ENCODE measurements at places on chromosomes 6 and 20.
A peak's percentile ranks its signal among the peaks of the same experiment; 100 is the strongest.

- peak; percentile 90 for DNase-seq
Measured at GRCh38 chr6:32118782-32119628, 9.0 kb downstream of the ATF6B start.

DNA sequence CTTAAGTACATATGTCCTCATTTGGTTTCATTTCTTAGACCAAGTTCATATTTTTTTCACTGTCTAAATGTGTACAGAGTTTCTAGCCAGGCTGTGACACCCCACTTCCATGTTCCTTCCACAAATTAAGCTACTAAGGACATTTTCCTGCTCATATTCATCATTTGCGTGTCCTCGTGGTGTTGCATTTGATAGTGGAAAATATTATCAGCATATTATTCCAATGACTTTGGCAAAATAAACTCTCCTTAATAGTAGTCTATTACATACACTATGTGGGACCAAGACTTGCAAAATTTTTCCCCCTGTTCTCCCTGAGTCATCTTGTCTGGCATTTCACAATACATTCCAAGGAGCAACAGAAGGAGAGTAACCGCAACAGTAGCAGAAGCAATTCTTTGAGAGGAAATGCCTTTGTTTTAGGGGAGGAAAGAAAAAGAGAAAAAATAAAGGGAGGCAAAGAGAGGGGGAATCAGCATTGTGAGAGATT is 599.2 kb downstream of the COL12A1 start:
- DNase-seq, result no peak

- no peak for DNase-seq
Measured at GRCh38 chr6:91487696-91488392, 901.0 kb upstream of the MAP3K7 start.

DNA sequence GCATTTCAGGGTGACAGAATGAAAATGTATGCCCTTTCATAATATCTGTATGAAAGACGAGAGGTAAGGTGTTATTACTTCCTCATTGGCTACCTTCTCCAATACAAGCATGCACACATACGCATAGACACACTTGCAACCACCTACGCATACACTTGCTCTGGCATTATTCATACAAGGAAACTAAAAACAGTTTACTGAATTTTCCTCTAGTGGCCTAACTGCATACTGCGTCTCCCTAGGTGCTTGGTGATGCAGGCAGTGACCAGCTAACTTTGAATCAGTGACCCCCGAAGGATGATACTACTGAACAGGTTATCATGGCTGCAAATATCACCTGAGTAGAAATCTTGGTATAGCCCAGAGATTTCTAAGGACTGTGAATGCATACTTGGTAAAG is 593.1 kb downstream of the PKHD1 start:
- DNase-seq, result no peak

DNA sequence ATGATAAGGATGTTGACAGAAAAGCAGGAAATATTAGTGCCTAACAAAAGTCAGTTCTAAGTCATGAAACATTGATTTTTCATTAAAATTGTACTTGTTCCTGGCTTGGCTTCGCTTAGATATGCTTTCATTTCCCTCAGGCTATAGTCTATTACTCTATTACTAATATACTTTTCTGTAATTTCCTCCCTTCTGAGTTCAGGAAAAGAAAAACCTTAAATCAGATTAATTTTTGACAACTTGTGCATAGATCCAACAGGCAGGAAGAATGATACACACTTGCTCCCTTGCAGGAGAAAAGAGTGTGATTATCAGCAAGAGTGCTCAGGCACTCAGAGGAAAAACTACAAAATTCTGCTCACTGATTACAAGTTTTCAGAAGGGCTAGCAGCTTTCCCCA is 145.2 kb upstream of the THEMIS start:
- DNase-seq, result no peak

DNA sequence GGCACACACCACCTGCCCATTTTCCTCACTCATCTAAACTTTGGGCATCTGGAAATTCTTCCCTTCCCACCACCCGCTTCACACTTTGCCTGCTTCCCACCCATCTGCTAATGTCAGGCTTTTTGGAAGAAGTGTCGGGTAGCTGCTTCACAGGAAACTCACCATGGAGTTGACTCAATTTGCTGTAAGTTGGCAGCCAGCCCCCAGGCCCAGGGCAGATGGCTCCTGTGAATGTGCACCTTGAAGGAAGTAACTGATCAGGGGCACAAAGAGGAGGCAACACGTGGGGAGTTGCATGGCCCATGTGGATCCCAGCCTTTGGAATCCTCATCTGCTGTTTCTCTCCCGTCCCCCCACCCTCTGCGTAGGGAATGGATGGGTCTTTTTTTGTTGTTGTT is 87.3 kb downstream of the PPP1R14C start:
- DNase-seq, result no peak

DNA sequence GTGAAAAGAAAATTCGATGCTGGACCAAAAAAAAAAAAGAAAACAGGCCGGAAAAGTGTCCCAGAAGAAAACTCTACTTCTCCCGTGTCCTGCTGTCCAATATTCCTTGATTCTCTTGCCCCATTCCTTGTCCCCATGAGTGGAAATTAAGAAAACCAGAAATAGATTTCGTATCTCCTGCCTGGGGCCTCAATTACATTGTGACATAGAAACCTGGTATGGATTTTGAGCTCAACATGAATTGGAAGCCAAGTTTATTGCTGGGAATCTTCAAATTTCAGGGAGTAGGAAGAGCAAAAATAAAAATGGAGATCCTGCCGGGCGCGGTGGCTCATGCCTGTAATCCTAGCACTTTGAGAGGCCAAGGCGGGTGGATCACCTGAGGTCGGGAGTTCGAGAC is 11.9 kb downstream of the ISM1 start:
- no peak for DNase-seq

DNA sequence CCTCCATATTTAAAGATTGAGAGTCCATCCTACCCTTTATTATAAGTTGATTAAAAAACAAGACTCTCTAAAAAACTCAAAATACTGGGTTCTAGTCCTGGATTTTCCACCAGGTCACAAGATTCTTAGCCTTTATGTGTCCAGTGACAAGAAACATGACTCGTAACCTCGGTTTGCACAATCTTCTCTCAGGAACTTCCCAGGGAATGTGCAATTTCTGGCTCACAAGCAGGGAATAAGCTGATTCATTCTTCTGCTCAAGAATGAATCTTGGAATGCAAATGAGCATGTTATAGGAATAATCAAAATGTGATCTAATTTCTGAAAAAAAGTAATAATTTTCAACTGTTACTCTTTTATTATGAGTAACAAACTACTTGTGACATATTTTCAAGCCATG is 45.1 kb downstream of the OGFRL1 start:
- DNase-seq, result no peak

DNA sequence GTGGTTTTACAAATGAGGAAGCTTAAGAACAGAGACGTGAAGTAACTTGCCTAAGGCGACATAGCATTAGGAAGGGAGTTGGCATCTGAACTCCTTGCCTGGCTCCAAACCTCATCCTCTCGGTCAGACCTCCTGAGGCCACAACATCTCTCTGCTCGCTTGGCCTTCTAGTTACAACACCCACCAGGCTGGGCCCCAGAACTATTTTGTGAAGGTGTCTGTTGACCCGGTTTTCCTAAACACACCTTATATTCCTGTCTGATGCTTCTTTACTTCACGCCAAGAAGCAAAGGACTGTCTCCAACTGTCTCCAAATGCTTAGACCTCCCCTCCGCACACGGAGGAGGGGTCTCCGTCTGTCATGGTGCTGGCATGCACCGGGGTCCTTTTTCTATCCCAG is 326.6 kb downstream of the THBS2 start:
- DNase-seq, result peak; percentile 25

DNA sequence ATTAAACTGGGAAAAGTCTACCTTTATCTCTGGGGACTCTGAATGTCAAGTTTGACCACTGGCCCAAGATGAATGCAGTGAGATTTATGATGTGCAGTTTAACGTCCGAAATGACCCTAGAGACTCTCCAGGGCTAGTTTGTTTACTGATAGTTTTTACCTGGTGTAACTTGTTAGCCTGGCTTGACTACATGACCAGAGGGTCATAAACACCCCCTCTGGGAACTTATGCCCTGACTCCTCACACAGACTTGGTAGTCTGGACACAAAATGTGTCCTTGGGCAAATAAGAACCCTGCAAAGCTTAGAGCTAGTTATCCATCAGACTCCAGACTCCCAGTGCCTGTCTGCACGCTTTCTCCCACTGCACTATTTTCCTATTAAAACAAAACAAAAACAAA is 606.5 kb downstream of the HACE1 start:
- no peak for DNase-seq

DNA sequence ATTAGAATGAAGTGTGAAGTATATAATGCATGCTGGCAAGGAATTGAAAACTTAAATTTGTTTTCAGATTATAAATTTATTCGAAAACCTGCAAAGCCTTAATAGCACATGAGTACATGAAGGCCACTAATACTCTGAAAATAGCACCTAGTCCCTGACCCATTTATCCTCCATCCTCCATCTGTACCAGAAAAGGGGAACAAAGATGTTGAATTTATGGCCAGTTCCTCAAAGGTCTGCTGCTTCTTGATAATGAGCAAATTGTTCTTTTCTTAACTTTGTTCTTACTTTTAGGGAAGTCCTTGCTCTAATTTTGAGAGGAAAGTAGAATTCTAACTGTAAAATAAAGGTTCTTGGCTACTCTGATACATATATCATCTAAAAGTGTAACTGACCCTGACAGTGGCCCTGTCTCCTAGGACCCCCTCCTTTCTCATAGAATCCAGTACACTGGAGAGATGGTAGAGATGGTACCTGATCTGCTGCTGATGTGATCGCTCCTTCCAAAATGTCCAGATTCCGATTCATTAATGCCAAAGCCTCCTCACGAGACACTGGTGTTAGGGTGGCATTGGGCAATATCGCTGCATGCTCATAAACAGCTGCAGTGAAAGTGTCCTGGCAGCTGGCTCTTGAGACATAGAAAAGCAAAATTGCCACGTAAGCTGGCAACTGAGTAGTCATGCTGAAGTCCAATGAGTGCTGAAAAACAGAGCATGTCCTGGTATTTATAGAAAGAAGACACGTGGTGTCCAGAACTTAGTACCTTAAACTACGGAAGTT is at the start of gene VNN1:
TSS of gene VNN1 (minus strand) at position 704 of the 783 bp plus-strand sequence. CDS start at position 684, 20 bp downstream.
- DNase-seq, result no peak

GRCh38 chr6:149284904-149285303 is 32.6 kb upstream of the TAB2 start:
- no peak for DNase-seq

DNA sequence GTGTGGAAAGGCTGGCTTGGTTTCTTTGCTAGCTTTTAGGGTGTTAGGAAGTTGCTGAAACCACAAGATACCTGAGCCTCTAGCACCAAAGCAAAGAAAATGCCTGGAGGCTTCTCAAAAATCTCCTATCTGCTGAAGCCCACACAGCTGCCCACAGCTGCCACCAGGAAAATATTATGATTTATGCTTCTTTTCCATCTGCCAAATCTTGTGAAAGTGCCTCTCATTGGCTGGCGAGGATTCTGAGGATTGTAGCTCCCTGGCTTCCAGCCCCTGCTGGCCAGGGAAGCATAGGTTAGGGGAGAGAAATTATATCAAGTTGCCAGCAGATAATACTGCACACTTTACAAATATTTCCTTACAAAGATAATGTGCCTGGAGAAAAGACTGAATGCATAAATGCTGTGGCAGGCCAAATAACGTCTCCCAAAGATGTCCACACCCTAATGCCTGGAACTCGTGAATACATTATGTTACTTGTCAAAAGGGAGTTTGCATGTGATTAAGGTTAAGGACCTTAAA is 98.4 kb downstream of the MRPL14 start:
- no peak for DNase-seq

DNA sequence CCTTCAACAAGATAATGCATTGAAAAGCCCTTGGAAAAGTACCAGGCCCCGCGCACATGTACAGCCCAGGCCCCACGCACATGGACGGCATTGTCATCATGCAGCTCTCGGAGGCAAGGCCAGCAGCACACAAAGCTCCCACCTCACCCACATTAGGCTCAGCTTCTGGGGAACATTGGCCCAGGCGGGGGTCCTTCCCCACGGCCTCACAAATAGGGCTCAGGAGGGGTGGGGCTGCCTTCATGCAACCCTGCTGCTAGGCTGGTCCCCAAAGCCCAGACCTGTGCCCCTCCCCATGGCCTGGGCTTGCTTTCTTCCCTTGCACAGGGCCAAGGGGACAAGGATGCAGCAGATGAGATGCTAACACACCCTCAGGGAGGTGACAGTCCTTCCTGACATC is 26.7 kb downstream of the NPEPL1 start:
- no peak for DNase-seq

DNA sequence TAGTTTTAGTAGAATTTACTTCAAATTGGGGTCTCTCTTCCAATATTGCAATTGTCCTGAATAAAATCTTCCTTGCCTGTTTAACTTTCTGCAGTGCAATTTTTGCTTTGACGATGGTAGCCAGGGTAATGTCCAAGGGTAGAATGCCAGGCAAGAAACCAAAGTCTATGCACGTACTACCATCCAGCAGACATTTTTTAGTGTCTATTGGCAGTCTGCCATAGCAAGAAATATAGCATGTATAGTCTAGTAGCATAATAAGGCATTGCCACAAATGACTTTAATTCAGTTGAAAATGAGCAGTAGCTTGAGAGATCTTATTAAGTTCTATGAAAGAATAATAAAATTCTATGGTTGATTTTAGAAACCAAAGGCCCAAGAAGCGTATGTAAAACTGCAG is 62.3 kb upstream of the KCNQ5 start:
- DNase-seq, result no peak

GRCh38 chr6:53311586-53311935 is 37.2 kb downstream of the ELOVL5 start:
- DNase-seq, result no peak

Data from head of caudate nucleus (tissue), 42 donors.